Activated CD4-positive, alpha-beta memory T cell treated with anti-CD3 and anti-CD28 coated beads, Interleukin-2, amount 10 ng/mL, durations not matched to agents 7 days and 5 days (primary cell): ENCODE measurements at places on chromosomes 4 and X. TPM values are rescaled to one million over a fixed set of nuclear protein-coding genes. Genes with fewer than 3 reads are reported as not detected.

DNA sequence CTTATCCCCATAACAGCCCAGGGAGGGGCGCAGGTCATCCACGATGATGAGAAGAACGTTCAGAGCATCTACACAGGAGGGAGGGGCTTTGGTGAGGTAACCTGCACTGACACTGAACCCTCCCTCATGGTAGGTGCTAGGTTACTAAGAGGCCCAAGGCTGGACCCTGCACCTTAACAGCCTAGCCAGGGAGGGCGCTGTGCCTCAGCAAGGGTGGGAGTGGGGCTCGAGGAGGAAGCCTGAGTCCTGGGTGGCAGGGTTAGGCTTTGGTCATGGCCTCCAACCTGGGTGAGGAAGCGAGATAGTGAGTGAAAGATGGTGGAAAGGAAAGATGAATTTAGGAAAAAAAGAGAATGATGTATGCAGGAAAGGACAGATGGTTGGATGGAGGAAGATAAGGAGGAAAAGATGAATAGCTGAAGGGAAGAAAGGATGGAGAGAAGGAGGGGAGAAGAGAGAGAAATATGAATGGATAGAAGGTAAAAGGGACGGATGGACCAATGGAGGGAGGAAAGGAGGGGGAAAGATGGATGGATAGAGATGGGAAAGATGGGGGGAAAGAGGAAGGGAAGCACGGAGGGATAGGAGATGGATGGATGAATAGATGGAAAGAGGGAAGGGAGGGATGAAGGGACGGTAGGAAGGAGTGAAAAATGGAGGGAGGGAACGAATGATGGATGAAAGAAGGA, 736 bp downstream of the IDS start:
- peak; percentile 80 for DNase-seq

DNA sequence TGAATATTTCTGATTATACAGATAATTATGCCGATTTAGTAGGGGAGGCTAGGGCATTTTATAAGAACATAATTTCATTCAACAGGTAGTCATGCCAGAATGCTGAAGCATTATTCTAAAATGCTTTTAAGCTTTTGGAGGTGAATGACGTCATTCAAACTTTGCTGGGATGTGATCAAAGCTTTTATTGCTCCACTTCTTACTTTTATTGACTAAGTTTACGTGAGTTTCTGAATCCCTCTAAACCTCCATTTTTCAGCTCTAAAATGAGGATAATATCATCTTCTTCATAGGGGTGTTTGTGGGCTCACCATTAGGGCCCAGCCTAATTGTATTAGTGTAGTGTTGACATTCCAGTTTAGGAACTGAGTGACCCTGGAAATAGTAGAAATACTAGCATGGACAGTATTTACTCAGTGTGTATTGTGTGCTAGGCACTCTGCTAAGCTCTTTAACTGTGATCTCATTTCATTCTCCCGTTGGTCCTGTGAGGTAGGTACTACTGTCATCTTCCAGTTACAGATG, 3.0 kb downstream of the WWC2 start:
- no peak for DNase-seq

The AP1AR gene
- 17.2 TPM for total RNA-seq

- DNase-seq, result no peak
Measured at GRCh38 chr4:180336494-180337090, 1906.6 kb upstream of the TENM3 start.

- DNase-seq, result no peak
Measured at GRCh38 chrX:41481264-41482109, 34.3 kb downstream of the NYX start.
